ENCODE measurements at places on chromosomes 11 and 22.
A peak's percentile ranks its signal among the peaks of the same experiment; 100 is the strongest.

DNA sequence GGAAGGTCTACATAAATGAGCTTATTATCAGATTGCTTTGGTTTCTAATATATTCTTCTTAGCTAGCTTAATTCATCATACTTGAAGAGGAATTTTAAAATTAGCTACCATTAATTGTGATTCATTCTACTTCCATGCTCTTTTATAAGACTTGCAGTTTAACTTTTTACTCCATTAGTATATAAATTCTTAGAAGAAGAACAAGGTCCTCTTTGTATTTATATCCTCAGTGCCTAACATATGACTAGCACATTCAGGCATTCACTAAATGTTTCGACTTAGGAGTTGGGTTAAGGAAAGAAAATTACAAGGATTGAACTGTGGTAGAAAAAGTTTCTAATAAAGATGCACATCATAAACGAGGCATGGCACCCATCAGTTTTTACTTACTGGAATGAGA, 1135.5 kb downstream of the JRKL start:
- DNase-seq: no peak

DNA sequence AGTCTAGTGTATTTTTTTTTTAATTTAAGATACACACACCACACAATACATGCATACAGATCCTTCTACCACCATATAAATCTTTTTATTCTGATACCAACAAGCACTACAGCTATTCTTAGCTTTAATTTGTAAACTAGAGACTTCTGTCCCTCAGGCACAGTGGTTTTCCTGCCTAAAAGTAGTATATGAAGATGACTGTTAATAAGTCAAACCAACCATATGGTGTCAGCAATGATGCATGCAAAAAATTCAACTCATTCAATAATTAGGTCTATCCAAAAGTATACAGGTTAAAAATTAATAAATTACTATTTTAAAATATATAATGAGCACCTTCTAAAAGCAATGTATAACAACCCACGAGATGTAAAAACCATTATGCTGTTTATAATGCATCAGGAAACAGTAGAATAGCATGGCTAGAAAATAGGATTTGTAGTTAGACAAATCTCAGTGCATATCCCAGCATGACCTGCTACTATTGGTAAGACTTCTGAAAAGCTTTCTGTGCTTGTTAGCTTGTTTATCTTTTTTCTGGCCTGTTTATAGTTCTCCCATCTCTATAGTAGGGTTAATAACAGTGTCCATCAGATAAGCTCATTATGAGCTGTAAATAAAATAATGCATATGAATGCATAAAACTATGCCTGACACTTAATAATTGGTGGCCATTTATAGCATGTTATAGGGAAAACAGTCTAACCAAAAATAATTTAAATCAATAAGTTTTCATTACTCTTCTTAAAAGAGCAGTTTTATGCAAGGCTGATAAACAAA, 10.2 kb downstream of the RAB38 start:
- no peak for DNase-seq

- DNase-seq: no peak
Observed at GRCh38 chr22:49292909-49293308, 534.8 kb downstream of the BRD1 start.

DNA sequence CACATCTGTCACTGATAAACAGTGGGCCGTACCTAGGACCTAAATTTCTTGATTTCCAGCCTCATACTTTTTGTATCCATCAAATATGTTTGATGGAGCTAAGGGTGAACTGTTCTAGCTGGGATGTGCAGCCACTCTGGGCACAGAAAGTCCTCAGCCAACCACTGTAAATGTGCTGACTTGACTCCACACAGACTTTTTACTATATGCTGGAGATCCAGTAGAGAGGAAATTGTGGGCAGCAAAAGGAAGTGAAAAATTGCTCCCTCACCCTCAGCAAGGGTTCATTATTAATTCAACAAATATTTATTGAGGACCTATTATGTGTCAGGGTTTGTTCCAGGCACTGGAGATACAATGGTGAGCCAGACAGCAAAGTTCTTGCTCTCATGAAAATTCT, 54.2 kb upstream of the AMPD3 start:
- DNase-seq: no peak

GRCh38 chr22:36871669-36872081, 10.9 kb downstream of the NCF4 start:
- DNase-seq: peak; percentile 70

DNA sequence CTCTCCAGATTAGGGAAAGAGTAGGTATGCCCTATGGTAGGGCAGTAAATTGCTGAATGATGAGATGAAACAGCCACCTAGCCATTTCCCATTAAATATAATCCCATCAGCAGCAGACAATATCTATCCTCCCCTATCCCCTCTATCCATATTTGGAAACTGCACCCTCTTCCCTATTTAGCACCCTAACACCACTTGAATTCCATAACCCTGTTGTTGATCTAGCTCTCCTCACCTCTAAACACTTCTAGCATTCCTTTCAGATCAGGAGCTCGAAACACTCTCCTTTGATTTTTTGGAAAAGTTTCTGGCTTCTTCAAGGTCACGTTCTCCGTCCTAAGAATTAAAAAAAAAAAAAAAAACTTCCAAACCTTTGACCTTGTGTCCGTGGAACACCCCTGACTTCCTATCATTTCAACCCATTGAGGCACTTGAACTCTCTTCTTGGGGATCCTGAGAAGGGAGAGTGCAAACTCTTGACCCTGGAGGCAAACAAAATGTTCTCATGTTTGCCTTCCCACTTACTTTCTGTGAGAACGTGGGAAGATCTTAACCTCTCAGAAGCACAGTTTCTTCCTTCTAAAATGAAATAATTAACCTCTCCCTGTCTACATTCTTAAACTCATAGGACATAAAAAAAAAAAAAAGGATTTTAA, 19.0 kb downstream of the TRIM5 start:
- no peak for DNase-seq

DNA sequence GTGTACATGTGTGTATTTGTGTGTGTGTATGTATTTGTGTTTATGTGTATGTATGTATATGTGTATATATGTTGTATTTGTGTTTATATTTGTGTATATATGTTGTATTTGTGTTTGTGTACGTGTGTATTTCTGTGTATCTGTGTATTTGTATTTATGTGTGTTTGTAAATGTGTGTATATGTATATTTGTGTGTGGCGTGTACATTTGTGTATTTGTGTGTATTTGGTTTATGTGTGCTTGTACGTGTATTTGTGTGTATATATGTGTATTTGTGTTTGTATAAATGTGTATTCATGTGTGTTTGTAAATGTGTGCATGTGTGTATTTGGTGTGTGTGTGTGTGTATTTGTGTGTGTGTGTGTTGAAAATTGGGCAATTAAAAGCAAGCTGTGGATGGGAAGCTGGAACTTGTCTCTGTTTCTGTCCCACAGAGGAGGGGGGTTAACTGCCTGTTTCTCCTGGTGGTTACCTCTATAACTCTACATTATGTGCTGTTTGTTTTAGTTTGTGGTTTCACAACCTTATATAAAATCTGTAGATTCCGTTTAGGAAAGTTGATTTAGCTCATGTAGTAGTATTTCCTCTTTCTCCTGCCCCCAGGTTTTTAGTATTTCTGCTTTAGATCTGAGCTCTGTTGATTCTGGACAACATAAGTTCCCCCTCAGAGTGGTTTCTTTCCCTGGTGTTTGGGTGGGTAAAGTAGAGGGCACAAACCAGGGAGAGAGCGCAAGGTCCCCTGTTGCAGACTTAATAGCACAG, 28.9 kb downstream of the AP2A2 start:
- no peak for DNase-seq
